ENCODE measurements at places on chromosomes 1 and 21.
A peak's percentile ranks its signal among the peaks of the same experiment; 100 is the strongest.

DNA sequence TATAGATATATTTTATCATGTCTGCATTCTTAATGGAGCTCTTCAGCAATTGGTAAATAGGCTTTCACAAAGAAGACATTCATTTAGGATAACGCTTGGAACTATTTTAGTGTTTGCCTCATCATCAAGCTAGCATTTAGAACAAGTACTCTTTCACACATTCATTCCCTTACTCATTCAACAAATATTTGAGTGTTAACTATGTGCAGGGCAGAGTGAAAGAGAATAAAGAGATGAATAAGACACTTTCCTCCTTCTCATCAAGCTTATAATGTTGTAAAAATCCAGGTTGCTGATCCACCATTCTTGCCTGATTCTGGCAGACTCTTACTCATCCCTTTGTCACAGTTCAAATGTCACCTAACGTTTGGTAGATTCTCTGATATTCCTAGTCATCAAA, 386.3 kb upstream of the BEND5 start:
- no peak for DNase-seq

GRCh38 chr1:115771847-115772457, 3.4 kb upstream of the CASQ2 start:
- peak; percentile 69 for DNase-seq

- DNase-seq, result no peak
Observed at GRCh38 chr21:39799178-39799577, 54.2 kb downstream of the IGSF5 start.

DNA sequence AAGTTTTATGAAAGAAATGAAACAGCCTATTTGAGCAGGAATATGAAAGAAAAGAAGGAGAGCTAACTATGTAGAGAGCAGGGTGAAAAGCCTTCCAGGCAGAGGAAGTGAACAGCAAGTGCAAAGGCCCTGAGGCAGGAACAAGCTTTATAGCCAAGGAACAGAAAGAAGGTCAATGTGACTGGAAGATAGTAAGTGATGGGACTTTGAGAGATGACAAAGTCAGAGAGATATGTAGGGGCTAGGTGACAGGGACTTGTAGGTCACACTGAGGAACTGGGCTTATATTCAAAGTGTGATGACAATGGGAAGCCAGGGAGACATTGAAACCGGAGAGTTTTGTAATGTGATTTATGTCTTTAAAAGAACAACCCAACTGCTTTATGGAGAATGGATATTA, 18.9 kb downstream of the PRRX1 start:
- DNase-seq, result no peak

DNA sequence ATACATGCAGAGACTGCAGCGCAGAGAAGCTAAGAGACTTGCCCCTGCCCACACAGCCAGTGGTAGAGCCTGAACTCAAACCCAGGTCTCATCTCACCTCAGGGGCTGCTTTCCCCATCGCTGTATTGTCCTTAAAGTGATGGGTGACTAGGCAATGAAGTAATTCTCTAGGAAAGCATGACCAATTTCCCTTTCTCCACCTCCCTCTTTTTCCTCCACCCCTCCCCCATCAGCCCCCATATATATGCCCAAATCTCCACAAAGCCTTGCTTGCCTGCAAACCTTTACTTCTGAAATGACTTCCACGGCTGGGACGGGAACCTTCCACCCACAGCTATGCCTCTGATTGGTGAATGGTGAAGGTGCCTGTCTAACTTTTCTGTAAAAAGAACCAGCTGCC, at the start of gene IL24:
Gene IL24, plus strand, starts transcription at position 269 of the 400 bp plus-strand sequence. CDS start 390 bp downstream, outside the sequence.
- DNase-seq, result no peak

DNA sequence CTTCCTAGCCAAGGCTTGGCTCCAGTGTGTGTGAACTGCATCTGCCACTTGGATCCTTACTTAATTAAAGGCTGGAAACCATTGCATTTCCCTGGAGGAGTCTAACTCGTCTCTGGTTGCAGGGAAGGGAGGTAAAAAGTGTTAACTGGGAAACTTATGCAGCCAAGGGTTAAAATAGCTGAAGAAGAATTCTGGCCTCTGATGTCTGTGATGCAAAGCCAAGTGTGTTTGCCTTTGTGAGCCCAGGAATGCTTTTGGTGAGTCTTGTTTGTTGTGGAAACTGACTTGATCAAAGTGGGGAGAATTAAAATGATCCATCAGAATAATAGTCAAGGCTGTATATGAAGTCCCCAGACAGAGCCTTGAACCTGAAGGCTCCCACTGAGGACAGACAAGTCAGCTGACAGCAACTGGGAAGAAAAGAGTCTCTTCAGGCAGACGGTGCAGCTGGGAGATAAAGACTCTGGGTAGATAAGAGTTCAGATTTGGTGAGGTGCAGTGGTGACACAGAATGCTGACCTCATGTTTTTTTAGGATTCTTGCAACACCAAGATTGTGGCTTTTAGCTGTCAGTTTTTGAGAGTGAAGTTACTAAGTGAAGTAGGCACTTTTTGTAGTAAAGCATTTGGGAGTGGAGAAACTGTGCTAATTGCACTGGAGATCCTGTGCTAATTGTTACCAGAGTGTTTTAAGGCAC, 59.5 kb upstream of the WLS start:
- DNase-seq, result no peak

- peak; percentile 6 for DNase-seq
Observed at GRCh38 chr1:110829955-110830553, 42.9 kb upstream of the CD53 start.

DNA sequence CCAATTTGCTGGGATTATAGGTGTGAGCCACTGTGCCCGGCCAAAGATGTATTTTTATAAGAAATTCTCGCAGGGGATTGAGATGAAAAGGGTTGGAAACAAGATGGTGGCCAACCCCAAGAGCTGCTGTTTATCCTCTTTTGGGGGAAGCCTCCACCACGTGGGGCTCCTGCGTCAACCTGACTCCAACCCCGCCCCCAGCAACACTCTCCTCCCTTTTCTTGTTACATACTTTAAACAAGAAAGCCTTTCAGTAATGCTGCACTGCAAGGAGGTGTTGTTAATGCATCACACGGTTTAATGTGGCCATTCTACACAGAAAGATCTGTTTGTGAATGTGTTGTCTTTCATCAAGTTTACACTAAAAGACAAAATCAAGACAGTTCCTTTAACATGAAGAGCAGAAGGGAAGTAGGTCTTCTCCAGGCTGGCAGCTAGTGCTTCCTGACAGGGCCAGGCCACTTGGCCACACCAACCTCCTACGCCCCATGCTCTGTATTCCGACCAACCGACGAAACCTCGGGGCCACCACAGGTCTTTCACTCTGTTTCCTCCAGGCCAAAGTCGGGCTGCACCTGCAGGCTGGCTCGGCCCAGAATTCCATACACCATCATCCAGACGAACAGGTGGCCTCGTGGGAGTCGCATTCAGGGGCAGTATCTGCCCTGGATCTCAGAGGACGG, 25.9 kb downstream of the C2CD2 start:
- DNase-seq, result no peak

DNA sequence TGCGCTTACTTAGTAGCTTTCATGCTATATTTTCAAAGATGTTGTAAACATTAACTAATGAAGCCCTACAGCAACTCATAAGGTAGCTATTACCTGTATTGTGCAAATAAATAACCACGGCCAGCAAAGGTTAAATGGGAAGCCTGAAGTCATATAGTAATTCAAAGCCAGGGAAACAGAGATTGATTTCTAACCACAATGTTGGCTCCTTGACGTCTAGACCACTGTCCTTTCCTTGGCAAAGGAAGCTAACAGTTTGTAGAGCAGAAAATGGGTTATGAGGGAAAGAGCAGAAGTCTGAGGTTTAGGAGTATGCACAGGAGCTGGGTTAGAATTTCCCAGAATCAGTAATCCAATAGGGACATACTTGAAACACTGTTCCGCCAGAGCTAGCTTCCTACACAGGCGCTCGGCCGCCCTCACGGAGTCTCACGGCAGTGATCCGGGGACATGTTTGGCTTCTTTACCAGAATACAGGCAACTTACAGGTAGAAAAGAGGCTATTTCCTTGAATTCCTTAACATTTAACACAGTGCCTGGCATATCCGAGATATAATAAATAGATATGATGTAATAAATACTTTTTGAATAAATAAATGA, 298.8 kb upstream of the LYPLAL1 start:
- no peak for DNase-seq

DNA sequence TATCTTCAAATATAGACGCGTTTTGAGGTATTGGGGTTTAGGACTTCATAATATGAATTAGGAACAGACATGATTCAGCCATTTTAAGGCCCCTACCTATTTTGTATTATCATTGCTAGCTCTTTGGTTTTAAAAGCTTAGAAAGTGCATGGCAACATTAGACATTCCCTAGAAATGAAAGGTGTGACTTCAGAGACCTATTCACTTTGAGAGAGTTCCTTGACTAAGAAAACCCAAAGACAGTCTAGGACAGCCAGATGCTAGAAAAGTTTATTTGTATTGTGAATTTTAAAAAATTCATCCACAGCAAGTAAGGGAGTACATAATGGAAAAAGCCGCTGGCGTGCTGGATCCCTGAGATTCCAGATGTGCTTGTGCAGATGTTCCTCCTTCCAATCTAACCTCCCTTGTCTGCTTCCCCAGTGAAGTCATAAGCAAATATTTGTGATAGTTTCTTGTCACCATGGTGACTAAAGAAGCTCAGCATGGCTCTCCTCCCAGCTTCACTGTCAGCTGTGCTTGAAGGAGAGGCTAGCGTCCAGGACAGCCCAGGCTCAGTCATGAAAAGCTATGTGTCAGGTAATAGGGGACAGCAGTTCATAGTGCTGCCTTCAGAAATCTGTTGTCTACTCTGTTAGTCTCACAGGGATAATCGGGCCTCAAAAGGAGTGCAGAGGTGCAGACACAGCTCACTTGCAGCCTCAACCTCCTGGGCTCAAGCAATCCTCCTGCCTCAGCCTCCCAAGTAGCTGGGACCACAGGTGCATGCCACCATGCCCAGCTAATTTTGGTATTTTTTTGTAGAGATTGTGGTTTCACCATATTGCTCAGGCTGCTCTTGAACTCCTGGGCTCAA, 34.8 kb downstream of the KPNA6 start:
- no peak for DNase-seq

- peak; percentile 88 for DNase-seq
Observed at GRCh38 chr1:155499953-155500639, 62.5 kb downstream of the ASH1L start.

DNA sequence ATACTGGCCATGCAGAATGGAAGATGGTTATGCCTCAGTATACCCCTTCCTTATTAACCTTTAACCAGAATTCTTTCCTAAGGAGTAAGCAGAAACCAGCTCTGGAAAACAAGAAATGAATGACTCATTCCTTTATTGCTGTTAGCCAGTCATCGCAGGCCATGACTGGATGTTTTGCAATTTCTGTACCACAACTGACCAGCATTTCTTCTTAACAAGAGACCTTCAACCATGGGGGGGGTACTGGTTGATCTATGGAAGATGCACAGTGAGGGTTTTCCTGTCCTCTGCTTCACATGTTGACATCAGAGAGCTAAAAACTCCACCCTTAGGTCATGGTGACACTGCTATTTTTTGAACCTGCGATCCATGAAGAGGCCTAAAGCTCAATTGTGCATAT, 28.0 kb upstream of the RNF2 start:
- DNase-seq, result no peak

- no peak for DNase-seq
Observed at GRCh38 chr1:204286831-204287421, 72.8 kb downstream of the PLEKHA6 start.

DNA sequence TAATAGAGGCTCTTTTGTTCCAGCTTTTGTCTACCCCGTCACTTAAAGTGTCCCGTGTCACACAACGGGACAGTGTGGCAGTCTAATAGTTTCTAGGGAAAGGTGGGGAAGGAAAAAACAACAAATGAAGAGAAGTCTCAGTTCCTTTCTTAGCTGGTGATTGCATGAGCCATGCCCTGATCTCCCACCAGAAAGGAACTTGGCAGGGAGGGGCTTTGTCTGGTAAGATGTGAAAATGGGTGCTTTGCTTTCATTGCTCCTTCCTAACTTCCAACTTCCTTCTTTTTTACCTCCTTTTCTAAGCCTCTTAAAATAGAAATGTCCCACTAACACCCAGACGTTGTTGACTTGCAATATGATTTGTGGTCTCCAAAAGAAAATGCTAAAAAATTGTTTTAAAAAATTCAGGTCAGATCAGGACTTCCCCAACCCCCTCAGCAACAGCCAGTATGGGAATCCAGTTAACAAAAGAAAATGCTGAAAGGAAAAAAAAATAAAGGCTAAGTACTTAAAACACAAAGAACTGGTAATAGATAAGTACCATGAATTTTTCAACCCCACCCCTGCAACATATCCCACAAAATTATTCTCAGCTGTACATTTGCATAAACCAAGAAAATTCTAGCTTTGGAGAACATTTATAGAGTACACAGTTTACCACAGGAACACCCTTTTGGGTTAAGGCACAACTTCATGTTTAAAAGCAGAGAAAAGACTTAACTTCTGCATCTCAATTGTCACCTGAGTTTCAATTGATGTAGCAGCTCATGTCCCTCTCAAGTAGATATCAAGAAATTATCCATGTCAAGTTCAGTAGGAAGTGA, 106.2 kb downstream of the NIBAN1 start:
- DNase-seq, result no peak

DNA sequence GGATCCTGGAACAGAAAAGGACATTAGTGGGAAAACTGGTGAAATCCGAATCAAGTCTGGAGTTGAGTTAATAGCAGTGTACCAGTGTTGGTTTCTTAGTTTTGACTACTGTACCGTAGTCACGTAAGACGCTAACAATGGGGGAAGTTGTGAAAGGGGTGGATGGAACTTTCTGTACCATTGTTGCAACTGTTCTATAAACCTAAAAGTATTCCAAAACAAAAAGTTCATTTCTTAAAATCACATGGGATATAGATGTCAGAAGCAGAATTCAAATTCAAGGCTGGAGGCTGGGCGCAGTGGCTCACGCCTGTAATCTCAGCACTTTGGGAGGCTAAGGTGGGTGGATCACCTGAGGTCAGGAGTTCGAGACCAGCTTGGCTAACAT, 16.9 kb downstream of the ARHGEF19 start:
- no peak for DNase-seq

DNA sequence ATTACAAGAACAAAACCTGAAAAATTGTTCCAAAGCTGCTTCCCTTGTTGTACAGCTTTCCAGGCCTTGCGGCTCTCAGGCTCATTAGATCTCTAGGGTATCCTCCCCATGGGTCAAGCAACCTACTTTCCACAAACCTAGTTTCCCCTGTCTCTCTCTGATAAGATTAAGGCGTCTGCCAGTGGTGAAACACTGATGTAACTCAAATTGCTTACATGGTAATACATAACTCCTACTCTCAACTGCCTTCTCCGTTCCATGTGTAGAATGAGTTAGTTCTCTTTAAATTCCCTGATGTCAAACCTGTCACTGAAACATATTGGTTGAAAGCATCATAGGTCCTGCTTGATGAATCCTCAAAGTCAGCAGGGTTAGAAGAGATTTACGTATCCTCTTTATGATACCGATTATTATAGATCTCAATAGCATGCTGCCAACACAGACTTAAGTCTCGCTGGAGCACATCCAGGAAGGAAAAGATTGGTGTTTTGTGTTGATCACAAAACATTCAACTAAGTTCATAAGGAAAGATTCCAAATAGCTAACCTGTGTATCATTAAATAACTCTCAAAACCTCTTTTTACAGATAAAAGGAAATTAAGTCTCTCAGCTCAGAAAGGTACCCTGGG, 10.6 kb downstream of the PPP1R15B start:
- DNase-seq, result no peak

Data from NCI-H187 (cell line).